ENCODE measurements at places on chromosomes 6 and 20. TPM values are rescaled to one million over a fixed set of nuclear protein-coding genes. Genes with fewer than 3 reads are reported as not detected.

DNA sequence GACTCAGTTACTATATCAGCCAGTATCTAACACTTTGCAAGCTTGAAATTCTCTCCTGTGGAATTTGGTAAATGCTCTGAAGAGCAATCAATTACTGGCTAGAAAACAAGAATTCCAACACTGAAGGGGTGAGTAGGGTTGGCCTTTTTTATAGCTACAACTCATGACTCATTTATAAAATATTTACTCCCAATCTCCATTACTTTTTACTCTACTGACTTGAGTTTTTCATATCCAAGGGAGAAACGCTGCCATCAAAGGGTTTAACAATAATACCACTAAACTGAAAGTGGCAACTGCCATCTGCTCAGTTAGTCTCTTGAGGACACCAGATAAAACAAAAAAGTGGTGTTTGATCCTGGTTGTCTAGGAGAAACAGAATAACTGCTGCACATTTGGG lies 203.1 kb downstream of the UBE3D start:
- DNase-seq: no peak

GRCh38 chr6:148170286-148170685 lies 172.4 kb upstream of the SASH1 start:
- DNase-seq: no peak

DNA sequence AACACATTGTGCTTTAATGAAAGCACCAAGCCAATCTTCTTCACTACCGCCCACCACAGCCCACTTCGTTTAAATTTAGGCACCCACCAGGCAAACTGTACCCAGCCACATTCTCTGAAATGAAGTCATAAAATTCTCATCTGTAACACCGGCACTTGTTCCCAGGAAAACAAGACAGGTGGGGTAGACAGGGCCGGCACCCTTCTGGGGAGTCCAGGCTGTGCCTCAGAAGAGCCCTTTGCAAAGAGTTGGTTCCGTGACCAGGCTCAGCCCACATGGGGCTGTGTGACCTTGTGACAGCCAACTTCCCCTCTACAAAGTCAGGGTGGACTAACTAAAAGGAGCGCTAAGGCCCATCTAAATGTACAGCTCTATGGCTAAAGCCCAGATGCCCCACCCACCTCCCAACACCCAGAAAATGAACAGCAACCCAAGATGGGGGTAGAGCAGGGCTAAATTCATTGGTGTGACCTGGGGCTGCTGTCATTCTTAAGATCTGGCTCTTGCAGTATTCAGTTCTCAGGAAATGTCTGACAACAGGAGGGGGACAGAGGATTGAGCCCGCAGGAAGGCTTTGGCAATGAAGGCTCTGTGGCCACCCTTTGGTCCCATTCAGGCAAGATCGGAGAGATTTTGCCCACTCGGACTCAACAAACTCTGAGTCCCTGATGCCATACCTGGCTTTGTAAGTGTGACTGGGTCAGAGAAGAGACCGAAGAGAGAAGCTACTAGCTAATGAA lies 56.7 kb downstream of the TRERF1 start:
- DNase-seq: no peak

DNA sequence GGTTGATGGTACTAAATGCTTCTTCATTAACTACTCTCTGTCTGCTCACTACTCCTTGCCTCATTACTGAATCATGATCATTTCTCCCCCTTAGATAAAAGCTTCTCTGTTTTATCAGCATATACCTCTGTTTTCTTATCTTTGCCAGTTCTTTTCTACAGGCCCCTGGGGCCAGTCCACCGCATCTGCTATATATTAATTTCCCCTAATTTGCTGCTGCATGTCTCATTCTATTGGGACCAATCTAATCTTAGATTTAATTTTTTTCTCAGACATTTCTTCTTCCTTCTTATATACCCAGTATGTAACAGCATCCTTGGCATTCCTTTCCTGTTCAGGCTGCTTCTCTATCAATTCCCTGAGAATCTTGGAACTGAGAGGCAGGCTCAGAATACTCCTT lies 51.2 kb downstream of the GRIK2 start:
- no peak for DNase-seq

DNA sequence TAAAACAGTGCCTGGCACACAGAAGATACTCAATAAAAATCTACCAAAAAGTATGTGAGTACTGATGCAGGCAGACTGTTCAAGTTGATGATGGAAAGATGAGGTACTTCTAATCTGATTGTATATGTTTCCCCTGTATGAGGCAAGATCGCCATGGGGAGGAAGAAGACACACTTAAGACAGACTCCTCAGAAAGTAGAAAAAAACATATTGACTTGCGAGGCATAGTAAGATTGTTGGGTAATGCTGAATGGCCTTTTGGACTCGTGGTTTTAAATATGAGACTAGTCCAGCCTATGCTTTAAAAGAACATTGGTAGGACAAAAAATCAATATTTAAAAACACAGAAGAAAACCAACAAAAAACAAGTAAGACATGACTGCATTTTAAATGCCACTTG lies 72.6 kb downstream of the SHPRH start:
- DNase-seq: no peak

DNA sequence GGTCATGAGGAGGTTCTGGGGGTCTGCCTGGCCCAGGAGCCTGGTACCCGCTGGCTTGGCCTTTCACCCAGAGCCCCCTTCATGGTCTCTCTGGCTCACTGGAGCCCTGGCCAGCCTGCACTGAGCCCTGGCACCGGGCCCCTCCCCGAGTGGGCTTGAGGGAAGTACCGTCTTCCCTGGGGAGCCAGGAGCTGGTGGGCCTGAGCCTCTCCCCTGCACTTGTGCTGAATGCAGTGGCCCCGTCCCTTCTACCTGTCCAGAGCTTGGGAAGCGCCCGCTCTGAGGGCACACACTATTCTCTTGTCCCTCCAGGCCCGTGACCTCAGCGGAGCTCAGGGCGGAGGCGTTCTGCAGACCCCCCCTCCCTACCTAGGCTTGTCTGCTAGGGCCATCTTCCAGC lies 62.2 kb downstream of the TCP11 start:
- DNase-seq: no peak

DNA sequence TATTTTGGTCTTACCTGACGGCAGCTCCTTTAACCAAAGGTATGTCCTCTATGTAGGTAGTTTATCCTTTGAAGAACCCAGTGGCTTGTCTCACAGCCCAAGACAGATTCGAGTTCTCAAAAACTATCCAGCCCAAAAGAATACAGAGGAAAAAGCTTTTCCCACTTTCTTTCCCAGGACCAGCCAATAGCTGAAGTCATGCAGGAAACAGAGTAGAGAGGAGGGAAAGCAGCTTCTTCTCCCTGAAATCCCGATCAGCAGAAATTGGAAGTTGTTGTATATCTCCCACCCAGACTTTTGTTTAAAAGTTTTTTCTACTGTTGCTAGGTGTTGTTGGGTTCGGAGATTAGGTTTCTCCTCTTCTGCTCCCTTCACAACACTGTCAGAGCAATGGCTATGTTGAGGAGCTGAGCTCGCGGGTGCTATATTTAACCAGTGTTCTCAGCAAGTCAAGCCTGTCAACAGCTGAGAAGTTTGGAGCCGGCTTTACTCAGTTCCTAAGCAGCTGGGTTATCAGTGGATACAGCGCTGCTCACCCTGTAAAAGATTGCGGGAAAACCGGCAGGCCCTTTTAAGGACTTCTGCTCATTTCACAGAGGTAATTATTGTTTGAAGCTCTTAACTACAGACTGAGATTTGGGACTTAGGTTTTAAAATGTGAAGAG lies at the start of gene FILIP1:
Gene FILIP1, minus strand, starts transcription at position 401 of the 665 bp plus-strand sequence. CDS start 78,828 bp downstream, outside the sequence.
- no peak for DNase-seq

Gene CASS4
- 0.20 TPM for polyA plus RNA-seq

Measured in naive B cell (primary cell).